ENCODE measurements at places on chromosomes 2 and 18. TPM values are rescaled to one million over a fixed set of nuclear protein-coding genes. Genes with fewer than 3 reads are reported as not detected.

- no peak for DNase-seq
These were observed 230.0 kb downstream of the NCKAP5 start for GRCh38 chr2:133338224-133338623.

- no peak for DNase-seq
These were observed 27.6 kb upstream of the NEMP2 start for GRCh38 chr2:190562121-190562520.

GRCh38 chr2:1665761-1666505, 78.4 kb downstream of the PXDN start:
- no peak for DNase-seq

DNA sequence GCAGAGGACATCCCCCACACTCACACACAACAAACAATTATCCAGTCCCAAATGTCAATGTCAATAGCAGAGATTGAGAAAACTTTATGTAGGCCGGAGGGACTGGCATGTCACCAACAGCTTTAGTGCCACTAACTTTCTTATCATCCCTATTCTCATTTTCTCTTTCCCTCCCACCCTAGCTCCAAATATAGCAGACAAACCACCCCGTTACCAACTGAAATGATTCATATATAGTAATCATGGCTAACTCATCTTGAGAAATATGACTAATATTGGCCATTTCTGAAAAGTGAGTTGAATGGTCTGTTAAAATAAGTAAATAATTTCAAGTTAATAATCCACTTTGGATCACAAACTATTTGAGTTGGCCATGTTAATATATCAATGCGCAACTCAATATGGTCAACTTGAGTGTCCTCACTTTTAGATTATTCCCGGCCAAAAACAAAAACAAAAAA, 242.1 kb upstream of the RND3 start:
- no peak for DNase-seq

DNA sequence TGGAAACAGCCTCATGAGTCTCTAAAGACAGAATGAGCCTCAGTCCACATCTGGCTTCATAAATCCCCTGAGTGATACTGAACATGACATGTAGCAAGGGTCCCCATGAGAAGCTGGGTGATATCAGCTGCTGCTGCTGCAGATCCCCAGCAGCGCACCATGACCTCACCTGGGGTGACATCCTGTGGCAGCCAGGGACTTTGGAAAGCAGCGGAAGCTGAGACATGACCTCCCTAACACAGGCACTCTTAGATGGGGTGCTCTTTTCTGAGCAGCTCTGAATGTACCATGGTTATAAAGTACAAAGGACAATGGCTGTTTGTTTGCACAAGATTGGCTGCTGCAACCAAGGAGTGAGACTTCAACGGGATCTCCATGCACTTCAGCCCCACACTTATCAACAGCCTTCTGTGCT, 74.7 kb upstream of the TMEM200C start:
- no peak for DNase-seq

DNA sequence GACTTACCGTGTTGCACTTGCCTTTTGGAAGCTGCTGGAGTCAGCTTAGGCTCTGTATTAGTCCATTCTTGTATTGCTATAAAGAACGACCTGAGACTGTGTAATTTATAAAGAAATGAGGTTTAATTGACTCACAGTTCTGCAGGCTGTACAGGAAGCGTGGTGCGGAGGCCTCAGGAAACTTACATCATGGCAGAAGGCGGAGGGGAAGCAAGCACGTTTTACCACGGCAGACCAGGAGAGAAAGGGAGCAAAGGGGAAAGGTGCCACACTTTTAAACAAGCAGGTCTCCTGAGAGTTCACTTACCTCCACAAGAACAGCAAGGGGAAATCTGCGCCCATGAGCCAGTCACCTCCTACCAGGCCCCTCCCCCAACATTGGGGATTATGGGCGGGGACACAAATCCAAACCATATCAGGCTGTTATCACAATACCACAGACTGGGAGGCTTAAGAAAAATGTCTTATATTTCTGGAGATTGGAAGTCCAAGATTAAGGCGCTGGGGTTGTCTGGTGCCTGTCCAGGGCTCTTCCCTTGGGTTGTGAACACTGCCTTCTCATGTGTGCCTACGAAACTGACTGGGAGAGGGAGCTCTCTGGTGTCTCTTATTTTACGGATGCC, 3.6 kb upstream of the D2HGDH start:
- no peak for DNase-seq

GRCh38 chr2:202442882-202443281, 66.8 kb downstream of the BMPR2 start:
- no peak for DNase-seq

GRCh38 chr18:23881778-23882177, 132.8 kb upstream of the TTC39C start:
- DNase-seq = no peak

DNA sequence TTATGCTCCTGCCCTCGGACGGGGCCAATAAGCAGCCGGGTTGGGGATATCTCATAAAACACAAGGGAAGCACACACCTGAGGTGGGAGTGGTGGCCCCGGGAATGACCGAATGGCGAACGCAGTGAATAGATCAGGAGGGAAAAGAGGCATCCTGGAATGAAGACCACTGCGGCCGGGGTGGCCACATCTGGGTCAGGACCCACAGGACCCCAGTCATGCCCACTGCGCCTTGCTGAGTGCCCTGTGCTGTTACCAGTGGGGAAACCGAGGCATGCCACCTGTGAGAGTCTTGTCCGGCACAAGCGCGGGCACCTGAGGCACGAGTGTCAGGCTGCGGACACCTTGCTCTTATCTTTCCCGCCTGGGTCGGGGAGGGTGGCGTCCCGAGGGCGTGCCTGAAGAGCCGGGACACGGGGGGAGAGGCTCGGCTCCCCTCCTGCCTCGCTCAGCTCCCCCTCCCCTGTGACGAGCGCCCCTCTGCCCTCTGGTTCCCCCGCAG, 1.6 kb downstream of the PDCD1 start:
- peak; percentile 89 for DNase-seq

GRCh38 chr18:37853706-37854105, 288.1 kb upstream of the CELF4 start:
- no peak for DNase-seq

DNA sequence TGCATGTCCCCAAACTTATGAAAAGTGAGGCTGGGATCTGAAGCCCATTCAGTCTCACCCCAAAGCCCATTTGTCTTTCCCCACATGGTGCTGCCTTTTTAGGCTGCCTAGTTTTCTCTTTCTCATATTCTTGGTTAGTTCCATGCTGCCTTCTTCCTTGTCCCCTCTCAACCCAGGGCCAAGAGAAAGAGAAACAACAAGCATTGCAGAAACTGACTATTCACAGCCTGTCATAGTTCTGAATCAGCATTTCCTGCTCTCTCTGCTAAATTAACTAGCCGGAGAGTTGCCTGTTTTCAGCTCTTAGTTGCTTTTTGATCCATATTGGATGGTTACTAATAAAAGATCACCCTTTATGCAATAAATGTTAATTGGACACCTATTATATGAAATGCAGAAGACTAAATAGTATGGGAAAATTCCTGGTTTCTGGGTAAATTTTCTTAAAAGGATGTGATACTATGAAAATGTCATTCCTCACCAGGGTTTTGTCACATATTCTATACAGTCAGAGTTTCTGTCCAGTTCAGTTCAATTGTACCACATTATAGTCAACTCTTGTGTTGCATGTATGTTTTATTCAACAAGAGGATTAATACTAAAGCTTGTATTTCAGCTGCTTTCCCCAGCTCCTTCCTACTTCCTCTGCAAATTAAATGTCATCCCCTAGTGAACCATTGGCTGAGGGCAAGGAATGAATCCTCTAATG, 246.5 kb downstream of the GALR1 start:
- DNase-seq = no peak

GRCh38 chr2:107325981-107326786, 440.2 kb upstream of the ST6GAL2 start:
- no peak for DNase-seq

GRCh38 chr2:197108758-197109157, 182.3 kb upstream of the PGAP1 start:
- DNase-seq = no peak

- DNase-seq = no peak
These were observed 47.0 kb downstream of the COL4A4 start for GRCh38 chr2:227117027-227117426.

GRCh38 chr18:12278741-12279682, 24.9 kb downstream of the CIDEA start:
- no peak for DNase-seq

DNA sequence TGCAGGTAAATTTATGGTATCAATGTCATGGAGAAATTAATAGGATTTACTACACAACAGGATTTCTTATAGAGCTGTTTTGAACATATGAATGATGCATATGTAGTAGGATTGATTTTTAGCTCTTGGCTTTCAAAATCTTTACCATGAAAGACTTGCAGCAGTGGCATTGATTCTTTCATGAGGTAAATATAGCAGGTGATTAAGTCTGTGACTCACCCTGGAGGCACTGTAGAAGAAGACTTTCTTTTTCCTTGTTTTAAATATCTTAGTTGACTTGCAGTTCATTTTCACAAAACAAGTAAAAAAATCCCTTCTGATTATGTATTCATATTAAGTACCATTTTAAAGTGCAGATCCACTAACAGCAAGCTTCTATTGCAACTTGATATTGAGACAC, 463.0 kb downstream of the FBXO15 start:
- DNase-seq = no peak

ERMN gene
- not detected for total RNA-seq

SH3RF3 gene
- 58.8 TPM for total RNA-seq

UGP2 gene
- total RNA-seq = 105 TPM

SLC5A7 gene
- total RNA-seq = not detected

IL18R1 gene
- 0.49 TPM for total RNA-seq

COL4A4 gene
- 7.3 TPM for total RNA-seq

KLHL41 gene
- 1.4 TPM for total RNA-seq

SCN9A gene
- total RNA-seq = 30.1 TPM

SLC23A3 gene
- total RNA-seq = 2.4 TPM

DAW1 gene
- total RNA-seq = 0.65 TPM

SPDYA gene
- total RNA-seq = 3.4 TPM
